ENCODE measurements at places on chromosomes 16 and 17.

- DNase-seq, result peak; percentile 50
Observed at GRCh38 chr17:16491703-16492612, at the start of gene LRRC75A. Gene LRRC75A, minus strand, starts transcription at chr17:16492193. Its CDS starts 203 bp downstream, at chr17:16491990.

GRCh38 chr16:46801428-46802049, 29.4 kb downstream of the C16orf87 start:
- peak; percentile 43 for DNase-seq

DNA sequence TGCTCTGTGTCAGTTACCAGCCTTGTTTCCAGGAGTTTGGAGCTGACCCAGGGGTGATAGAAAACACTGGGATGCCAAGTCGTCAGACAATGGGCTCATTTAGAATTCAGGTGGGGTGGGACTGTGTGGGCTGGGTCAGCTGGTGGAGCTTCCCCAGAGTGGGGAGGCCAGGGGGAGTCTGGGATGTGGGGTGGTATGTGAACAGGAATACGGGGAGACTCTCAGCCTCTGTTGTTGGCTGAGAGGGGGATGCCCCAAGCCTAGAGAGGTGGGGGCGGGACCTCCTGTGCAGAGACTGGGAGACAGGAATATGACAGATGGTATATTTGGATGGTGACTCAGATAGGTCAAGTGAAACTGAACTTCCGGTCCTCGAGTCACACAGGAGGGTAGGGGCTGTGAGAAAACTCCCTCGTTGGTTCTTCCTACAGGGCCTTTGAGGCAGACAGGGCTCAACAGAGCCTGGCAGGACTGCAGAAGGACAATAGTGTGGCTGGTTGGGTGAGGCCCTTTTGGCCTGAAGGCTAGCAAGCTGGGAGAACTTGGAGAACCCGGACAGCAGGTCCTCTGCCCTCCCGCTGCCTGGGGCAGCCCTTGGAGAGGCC, 23.7 kb downstream of the CDH1 start:
- no peak for DNase-seq

- peak; percentile 82 for DNase-seq
Observed at GRCh38 chr16:85553436-85554113, 59.5 kb upstream of the GSE1 start.

DNA sequence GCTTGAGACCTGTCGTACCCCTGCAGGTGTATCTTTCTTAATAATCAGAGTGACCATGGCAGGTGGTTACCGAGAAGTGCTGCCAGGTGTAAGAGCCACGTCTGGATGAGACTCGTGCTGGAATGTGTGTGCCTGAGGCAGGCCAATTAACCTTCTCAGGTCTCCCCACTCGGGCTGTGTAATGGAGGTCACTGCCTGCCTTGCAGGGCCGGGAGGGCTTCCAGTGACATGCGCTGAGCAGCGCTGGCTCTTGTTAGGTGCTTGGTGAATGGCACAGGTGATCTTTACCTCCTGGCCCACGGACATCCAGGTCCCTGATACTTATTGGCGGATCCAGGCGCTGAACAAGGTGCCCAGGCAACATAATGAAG, 4.6 kb upstream of the GSE1 start:
- DNase-seq, result no peak

GRCh38 chr16:24801761-24802302, 43.9 kb upstream of the SLC5A11 start:
- no peak for DNase-seq

DNA sequence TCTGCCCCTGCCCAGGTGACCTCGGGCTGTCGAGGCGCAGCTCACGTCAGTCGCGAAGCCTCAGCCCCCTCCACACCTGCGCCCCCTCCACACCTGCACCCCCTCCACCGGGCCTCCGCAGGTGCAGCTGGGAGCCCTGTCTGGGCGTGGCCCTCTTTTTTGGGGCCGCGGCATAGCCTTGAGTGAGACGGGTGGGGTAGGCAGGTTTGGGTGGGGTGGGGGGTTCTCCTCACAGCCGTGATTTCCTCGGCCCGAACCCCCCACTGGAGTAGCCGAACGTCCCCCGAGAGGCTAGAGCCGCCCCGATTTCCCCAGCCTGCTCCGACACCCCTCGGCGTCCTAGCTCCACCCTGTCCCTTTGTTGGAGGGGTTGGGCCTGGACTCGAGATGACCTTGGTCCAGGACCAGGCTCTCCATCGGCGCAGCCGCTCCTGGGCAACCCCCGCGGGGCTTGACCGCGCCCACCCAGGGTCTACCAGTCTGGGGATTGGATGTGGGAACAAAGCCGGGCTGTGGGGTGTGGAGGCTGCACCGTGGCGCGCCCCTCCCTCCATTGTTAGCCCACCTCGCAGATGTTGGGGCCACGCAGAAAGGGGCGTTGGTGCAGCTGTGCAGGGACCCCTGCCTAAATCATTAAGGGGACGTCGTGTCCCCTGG, 626 bp downstream of the TUBB3 start:
- peak; percentile 43 for DNase-seq

DNA sequence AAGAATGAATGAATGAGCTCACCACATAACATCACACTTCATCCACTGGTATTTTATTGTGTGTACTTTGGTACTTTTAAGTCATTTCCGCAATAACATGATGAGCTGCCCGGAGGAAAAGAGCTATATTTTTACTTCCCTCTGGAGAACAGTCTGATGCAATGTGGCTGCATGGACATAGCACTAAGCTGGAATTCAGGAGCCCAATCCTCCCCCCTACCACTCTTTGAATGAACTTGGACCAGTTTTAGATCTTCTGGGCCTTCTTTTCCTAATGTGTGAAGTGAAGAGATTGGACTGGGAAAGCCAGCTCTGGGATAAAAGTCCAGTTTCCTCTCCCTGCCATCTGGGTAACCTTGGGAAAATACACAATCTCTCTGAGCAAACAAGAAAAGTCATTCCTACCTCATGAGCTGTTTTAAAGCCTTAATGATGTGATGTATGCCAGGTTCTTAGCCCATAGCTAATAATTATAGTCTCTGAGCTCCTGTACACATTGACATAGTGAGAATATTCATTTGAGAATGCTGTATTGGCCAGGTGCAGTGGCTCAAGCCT, 79.3 kb downstream of the ABCC12 start:
- no peak for DNase-seq

DNA sequence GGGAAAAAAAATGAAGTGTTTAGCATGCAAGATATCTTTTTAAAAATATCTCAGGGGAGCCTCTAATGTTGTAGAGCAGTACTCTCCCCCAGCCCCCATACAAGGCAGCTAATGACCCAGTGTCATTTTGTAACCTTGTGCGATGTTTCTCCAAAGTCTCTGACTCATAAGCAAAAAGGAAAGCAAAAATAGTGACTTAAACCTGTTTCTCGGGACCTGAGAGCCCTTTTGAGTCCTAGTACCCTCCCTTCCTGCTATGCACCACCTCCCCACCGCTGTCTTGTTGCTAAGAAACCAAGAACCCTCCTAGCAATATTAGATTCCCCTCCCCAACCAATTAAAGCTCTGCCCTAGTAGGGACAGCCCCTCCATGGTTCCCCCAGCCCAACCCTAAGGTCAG, 2.8 kb downstream of the MYCBPAP start:
- no peak for DNase-seq

DNA sequence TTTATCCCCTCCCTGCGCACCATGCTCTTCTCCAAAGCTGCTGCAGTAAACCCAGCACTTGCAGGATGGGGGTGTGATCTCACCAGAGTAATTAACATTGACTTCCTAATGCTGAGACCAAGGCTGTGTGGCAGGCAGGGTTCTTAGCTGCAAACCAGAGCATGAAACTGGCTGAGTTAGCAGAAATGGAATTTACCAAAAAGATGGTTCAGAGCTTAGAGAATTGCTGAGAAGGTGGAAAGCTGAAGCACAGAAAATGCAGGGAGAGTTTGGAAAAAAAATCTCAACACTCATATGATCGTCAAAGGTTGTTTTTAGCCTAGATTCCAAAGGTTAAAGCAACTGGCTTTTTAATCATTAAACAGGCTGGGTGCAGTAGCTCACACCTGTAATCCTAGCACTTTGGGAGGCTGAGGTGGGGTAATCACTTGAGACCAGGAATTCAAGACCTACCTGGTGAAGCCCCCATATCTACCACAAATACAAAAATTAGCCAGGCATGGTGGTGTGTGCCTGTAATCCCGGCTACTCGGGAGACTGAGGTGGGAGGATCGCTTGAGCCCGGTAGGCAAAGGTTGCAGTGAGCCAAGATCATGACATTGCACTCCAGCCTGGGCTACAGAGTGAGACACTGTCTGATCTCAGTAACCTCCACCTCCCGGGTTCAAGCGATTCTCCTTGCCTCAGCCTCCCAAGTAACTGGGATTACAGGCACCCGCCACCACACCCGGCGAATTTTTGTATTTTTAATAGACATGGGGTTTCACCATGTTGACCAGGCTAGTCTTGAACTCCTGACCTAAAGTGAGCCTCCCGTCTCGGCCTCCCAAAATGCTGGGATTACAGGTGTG, 6.0 kb upstream of the TXNDC11 start:
- DNase-seq, result no peak

GRCh38 chr16:2178321-2179106, 17.9 kb downstream of the CASKIN1 start:
- no peak for DNase-seq

GRCh38 chr17:19380481-19381301, 2.4 kb downstream of the MAPK7 start:
- DNase-seq, result no peak

GRCh38 chr17:59421722-59422121, 90.3 kb downstream of the YPEL2 start:
- DNase-seq, result no peak

GRCh38 chr16:66476328-66477027, 49.4 kb downstream of the BEAN1 start:
- DNase-seq, result no peak

DNA sequence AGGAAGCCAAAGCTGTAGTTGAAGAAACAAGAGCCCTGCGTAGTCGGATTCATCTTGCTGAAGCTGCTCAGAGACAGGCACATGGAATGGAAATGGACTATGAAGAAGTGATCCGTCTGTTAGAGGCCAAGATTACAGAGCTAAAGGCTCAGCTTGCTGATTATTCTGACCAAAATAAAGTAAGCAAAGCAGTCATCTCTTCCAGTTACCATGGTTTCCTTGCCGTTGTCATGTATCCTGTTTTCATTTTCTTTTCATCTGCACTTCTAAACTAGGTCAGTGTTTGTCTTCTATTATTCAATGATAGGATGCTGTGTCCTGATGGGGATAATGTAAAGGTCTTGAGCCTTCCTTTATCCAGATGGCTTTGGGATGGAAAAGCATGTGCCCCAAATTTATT, 104.3 kb downstream of the STXBP4 start:
- no peak for DNase-seq

- no peak for DNase-seq
Observed at GRCh38 chr17:2481760-2482159, 29.9 kb downstream of the METTL16 start.

DNA sequence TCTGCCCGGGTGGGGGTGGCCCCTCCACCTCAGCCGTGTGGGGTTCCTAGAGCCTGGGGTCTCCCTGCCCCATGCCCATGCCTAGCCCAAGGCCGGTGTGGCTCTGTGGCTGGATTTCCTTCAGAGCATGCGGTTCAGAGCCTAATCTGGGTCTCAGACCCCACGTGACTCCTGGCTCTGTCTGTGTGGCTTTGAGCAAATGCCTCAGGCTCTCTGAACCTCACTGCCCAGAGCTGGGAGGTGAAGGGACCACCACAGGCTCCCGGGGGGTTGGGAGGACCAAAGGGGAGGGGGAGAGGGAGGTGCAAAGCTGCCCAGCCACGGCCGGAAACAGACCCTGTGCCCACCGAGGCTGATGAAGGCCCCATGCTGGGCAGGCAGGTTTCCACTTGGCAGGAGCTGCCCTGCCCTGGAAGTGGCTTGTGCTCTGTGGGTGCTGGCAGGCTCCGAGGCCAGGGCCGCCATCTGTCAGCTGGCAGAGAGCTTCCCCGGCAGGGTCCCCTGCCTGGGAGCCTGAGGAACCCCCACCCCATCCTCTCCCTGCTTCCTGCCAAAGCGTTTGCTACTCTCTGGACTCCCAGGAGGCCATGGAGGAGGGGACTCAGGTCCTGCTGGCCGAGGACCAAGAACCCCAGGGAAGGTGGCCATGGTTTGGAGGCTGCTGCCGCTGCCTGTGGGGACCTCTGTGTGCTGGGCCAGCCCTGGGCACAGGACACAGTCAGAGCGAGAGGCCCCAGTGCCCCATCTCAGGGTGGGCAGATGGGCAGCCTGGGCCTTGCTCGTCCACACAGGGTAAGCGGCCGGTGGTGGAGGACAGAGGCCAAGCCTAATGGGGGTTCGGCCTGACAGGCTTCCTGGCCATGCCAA, 4.0 kb downstream of the CDH15 start:
- peak; percentile 71 for DNase-seq

DNA sequence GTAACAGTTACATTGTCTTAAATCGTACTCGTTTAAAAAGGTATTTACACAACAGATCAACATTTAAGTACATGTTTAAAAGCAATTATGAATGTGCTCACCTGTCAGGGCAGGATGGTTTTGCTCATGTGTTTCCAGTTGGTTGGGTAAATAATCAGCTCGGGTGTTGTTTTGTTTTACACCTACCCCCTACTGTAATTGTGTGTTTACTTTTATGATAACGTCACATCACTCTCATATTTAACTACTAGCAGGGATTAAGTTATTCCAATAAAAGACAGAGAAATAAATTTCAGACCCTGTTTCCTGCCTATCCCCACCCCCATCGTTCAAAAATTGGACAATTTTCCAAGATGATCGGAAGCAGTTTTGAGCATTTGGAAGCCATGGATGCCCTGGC, 390.2 kb downstream of the SEC14L1 start:
- DNase-seq, result no peak

DNA sequence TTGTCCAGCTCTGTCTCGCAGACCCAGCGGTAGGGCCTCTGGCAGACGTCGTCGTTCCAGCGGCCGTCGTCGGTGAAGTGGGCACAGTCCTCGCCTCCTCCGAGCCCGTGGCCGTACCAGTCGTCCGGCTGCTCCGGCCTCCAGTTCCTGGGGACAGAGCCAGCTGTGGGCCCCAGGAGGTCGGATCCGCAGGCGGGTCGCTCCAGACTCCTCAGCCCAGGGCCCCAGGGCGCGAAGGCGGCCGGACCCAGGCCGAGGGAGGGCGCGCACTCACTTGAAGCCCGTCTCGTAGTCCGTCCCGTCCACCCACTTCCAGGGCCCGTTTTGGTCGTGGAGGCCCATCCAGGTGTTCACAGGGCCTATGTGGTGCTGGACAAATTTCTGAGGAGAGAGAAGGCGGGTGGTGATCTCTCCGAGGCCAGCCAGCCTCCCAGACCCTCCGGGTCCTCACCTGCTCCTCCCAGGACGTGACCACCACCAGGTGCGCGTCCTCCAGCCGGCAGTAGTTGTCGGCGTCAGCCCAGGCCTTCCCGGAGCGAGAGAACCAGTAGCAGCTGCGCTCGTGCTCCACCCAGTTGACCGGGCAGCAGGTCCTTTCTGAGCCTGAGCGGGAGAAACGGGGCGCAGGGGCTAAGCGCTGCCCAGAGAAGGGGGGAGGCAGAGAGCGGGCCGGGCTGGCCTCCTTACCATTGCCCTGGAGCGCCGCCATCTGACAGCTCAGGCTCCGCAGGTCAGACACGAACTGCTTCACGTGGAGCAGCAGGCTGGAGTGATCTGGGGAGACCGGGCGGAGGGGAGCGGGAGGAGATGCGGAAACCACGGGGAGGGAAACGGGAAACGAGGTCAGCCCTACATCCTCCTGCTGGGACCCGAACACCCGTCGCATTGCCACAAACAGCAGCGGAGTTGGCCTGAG, 5.2 kb downstream of the ASGR1 start:
- peak; percentile 5 for DNase-seq

- DNase-seq, result peak; percentile 14
Observed at GRCh38 chr17:51761105-51761504, 397.4 kb downstream of the CA10 start.
